ENCODE measurements at places on chromosomes 2 and 18.

- no peak for DNase-seq
Measured at GRCh38 chr2:139156730-139157129, 376.5 kb upstream of the NXPH2 start.

DNA sequence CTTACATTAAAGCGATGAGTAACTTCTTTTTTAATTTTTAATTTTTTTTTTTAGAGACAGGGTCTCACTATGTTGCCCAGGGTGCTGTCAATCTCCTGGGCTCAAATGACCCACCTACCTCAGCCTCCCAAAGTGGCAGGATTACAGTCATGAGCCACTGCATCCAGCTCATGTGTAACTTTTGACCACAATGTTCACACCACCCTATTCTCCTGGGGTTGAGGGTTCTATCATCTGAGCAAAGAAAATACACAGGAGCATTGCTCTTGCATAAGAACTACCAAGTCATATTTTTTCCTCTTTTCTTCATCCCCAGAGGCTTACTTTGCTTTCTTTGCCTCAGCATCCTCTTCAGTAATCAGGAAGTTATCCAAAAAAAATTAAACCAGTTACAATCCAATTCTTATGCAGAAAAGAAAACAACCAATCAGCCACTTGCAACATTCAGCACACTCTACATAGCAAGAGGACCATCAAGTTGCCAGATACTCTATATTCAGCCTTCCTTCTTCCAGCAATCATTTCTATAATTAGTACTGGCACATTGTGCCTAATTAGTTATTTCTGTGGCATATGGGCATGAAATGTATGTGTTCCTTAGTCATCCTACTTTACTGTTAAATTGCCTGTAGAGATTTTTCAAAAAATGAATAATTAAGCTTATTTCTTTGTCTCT, 345.6 kb downstream of the AKAIN1 start:
- DNase-seq: no peak

- DNase-seq: peak; percentile 20
Measured at GRCh38 chr2:28647682-28648081, 103.9 kb upstream of the PPP1CB start.

DNA sequence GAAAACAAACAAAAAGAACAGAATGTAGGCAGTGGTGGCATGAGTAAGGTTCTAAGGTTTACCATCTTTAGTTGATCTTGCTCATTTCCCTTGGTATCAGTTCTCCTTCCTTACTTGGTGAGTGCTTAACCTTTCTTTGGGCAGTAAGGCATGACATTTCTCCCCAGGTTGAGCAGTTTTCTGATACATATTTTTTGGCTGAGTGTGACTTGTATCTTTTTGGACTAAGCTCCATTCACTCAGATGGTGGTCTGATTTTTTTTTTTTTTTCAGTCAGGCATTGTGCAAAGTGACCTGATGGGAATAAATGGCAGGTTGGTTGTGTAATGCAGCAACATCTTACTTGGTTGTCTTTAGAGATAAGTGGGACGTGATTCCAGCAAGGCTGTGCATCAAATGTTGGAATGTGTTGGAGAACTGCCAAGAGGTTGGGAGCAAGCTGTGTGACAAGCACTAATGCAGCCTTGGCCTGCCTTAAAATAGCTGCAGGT, 15.1 kb downstream of the SPTBN1 start:
- no peak for DNase-seq

DNA sequence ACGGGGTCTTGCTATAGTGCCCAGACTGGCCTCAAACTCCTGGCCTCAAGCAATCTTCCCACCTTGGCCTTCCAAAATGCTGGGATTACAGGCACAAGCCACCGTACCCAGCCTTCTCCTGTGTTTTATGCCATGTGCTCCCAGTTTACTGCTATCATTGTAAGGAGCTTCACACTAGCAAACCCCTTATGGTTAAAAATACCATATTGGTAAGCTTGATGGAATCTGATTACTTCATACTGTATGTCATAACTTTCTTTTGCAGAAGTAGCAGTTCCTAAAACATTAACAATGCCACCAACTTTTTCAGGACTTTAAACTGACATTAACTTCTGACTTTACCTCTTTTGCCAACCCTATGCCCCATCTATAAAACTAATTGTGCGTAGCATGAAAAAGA, 36.2 kb downstream of the HAT1 start:
- no peak for DNase-seq

DNA sequence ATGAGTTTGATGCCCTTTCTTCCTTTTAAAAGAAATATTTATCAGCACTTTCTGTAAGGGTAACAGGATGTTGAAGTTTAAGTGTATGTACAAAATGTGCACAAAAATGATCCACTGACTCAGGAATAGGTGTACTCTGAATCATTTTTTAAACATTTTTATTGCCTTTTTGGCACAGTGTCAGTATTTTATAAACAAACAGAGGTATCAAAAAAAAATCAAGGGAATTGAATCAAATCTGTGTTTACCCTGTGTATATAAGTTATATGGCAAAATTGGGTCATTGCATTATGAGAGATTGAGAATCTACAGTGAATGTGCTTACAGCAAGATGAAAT, 513.9 kb upstream of the NETO1 start:
- no peak for DNase-seq

GRCh38 chr2:173354582-173355131, at the start of gene CDCA7:
TSS of gene CDCA7 (plus strand) at chr2:173354872. CDS start at chr2:173354964, 92 bp downstream.
- peak; percentile 54 for DNase-seq

- DNase-seq: no peak
Measured at GRCh38 chr2:103963146-103963725, 890.7 kb upstream of the POU3F3 start.

DNA sequence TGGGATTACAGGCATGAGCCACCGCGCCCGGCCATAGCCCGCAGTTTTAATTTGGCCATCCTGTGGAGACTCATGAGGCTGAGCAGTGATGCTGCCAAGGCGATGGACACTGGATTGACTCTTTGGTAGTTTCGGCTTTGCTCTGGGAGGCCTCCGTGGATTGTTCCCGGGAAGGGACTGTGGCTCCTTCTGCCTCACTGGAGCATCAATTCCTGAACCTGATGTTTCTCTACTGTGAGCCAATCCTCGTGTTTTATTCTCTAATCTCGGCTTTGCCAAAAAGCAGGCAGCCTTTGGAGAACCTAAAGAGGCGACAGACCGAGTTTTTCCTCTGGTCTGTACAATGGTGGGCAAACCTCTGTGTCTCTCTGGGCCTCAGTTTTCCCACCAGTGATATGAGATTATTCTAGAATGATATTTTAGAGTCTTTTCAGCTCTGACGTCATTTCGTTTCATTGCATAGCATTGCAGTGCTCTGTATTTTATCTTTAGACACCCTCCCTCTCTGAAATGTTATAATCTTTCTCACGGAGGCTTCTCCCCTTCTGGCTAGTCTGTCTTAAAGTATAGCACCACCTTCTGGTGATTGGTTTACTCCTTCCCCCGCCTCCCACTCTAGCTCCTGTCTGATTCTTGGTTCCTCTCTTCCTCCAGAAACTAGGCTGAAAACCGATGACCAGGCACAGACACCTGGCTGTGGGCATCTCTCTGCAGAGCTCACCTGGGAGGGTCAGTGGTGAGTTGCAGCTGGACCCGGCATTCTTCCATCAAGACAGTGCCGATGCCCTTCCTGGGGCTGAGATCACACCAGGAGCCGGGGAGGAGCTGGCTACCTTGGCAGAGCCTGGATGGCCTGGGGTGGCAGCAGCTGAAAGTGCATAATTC, 341.3 kb downstream of the MYCN start:
- DNase-seq: no peak

- DNase-seq: no peak
Measured at GRCh38 chr2:185859506-185859905, 120.9 kb downstream of the FSIP2 start.

DNA sequence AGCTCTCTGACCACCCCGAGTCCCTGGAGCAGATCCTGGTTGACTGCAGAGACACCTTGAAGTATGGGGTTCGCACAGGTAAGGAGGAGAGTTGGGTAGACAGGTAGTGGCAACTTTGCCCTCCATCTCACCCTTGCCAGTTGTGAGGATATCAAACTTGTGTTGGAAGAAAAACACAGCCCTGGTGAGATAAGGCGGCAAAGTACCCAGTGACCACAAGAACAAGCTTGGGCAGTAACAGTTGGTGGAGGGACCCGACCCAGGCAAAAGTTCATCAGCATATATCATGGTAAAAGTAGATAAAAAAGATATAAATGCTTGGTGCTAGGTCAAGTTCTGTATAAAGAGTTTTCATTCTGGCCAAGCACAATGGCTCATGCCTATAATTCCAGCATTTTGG, 14.4 kb downstream of the GAD1 start:
- no peak for DNase-seq

DNA sequence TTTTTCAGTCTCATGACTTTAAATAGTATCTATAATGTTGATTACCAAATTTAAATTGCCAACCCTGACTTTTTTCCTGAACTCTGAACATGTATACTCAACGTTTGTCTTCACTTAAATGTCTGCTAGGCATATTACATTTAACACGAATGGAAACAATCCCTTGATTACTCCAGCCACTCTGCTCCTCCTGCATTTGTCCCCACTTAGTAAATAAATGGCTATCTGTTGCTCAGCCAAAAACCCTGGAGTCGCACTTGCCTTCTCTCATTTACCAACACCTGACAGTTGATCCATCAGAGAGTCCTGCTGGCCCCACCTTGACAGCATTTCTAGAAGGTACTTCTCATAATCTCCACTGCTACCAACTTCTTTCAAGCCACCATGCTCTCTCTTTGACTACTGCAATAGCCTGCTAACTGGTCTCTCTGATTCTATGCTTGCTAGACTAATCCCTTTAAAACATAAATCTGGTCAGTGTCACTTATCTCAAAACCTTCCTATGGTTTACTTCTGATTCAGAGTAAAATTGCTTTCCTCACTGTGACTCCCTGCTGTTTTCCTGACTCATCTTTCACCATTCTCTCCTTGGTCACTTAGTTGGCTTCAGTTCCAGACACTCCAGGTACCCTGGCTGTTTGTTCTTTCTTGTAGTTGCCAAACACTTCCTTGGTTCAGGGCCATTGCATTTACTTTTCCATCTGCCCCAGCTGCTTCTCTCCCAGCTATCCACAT, 31.9 kb downstream of the SPAG16 start:
- DNase-seq: no peak

- no peak for DNase-seq
Measured at GRCh38 chr18:77061281-77061945, 71.2 kb downstream of the MBP start.

- no peak for DNase-seq
Measured at GRCh38 chr18:312415-312814, 44.6 kb upstream of the THOC1 start.

GRCh38 chr2:155485141-155485842, 786.8 kb downstream of the KCNJ3 start:
- no peak for DNase-seq

DNA sequence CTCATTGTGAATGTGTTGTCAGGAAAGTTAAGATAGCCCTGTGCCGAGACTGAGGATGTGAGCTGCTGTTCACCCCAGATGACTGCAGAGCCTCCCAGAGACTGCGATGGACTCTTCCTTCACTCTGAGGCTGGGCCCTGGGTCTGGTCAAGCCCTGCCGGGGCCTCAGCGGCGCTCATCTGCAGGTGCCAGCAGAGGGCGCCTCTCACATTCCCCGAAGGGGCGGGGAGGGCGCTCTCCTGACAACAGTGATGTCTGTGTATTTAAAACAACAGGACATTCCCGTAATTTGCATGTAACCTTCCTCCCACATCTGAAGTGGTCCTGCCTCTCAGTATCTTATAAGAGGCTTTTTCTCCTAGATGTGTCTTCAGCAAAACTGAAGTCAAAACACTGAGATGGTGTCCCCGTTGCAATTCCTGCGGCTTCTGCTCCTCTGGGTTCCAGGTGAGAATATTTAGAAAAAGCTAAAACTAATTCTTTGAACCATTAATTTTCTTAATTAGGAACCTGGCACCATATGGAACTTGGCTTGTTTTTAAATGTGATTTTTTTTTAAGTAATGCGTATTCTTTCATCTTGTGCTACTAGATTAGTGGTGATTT, 1377.9 kb downstream of the RPIA start:
- DNase-seq: no peak

GRCh38 chr2:139209586-139209985, 429.4 kb upstream of the NXPH2 start:
- DNase-seq: no peak

DNA sequence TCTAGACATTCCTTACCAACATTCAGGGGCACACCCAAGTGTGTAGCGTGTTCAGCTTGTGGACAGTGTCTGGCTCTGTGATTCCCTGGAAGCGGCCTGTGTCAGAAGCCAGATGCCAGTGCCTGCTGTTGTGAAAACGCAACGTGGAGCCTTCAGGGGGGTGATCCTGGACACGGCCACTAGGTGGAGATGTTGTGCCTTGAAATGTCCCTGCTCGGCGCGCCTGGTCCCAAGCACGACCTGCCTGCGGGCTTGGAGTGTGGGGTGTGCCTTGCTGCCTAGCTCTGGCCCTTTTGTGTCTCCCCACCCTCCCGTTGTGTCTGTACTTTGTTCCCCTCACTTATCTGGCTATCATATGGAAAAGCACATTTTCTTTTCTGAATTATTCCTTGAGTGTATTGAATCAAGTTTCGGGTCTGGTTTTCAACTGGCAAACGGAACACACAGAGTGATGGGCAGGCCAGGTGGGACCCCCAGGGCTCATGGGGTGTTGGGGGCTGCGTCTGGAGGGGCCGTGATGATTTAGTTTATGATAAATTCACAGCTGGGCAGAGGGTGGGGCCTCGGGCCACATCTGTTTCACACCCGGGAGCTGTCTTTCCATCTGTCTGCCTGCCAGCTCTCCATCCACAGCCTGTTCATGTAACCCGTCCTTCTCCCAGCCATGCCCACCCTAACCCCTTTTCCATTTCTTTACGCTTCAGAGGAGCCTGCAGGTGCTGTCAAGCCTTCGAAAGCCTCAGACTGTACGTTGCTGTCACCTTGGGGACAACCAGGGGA, 95.5 kb downstream of the DYSF start:
- peak; percentile 60 for DNase-seq

DNA sequence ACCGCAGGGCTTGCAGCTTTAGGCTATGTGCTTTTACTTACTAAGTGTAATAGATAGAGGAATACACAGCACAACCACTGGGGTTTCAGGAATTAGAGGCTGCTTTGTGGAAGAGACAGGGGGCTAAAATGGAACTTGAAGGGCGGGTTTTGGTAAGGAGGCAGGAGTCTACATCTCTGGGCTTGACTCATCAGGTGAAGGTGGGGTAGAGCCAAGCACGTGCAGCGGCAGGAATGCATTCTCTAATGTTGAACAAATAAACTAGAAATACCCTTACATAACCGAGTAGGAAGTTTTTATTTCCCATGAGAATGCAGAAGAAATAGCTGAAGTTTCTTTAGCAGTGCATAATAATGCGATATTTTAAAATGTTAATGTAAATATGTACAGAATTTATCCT, 673.8 kb upstream of the SALL3 start:
- no peak for DNase-seq

DNA sequence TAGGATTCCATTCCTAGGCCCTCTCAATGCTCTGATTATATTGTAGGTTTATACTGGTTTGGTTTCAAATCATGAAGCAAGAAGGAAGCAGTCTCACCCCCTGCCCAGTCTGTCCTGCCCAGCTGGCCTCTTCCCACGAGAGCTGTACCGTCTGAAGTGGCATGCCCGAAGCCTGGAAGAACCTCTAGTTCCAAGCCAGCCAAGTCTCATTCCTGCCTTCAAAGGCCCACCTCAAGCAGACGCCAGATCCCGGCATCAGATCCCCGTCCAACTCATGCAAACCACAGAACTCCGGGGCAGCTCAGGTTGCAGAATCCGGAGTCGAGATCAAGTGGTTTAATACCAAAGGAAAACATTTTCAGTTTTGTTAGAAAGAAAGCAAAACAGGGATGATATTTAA, 234.4 kb downstream of the LPIN1 start:
- no peak for DNase-seq

- no peak for DNase-seq
Measured at GRCh38 chr2:133768658-133769435, 200.6 kb upstream of the NCKAP5 start.

Measured in CD4-positive, alpha-beta T cell treated with Interleukin-4 for 1 hour (primary cell).